NAMALWA (cell line): ENCODE measurements at places on chromosomes 2 and 18.
A peak's percentile ranks its signal among the peaks of the same experiment; 100 is the strongest.

GRCh38 chr2:63737081-63737751 is 104.5 kb upstream of the UGP2 start:
- DNase-seq: no peak

DNA sequence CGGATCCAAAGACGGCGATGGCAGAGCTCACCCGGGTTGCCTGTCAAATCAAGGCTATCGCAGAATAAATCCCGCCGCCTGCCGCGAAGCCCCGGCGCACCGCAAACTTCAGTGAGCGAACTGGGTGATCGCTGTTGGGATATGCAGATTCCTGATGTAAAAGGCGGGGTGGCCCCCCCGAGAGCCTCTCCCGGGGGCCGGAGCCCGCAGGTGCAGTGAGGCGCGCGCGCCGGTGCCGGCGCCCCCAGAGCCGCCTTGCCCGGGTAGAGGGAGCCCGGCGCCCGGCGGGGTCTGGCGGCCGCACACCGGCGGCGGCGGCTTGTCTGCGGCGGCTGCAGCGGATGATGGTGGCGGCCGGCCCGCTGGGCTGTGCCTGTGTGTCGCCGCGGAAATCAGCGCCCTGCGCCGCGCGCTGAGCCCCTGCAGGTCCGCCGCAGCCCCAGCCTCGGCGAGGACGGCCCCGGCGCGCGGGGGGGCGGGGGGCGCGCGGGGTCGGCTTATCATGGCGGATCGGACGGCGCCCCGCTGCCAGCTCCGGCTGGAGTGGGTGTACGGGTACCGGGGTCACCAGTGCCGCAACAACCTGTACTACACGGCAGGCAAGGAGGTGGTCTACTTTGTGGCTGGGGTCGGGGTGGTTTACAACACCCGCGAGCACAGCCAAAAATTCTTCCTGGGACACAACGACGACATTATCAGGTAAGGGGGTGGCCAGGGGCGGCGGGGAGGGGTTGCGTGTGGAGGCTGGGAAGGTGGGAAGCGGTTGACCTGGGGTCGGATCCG is 1.3 kb downstream of the EML6 start:
- peak; percentile 59 for DNase-seq

DNA sequence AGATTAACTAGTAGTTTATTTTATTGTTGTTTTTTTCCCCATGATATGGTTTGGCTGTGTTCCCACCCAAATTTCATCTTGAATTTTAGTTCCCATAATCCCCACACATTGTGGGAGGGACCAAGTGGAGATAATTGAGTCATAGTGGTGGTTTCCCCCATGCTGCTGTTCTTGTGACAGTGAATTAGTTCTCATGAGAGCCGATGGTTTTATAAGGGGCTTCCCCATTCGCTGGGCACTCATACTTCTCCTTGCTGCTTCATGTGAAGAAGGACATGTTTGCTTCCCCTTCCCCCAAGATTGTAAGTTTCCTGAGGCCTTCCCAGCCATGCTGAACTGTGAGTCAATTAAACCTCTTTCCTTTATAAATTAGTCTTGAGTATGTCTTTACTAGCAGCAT is 36.5 kb downstream of the GALNT14 start:
- DNase-seq: no peak

GRCh38 chr18:48575658-48576456 is 37.0 kb downstream of the CTIF start:
- no peak for DNase-seq

- DNase-seq: no peak
These were observed 56.7 kb upstream of the ZDBF2 start for GRCh38 chr2:206217743-206218142.

DNA sequence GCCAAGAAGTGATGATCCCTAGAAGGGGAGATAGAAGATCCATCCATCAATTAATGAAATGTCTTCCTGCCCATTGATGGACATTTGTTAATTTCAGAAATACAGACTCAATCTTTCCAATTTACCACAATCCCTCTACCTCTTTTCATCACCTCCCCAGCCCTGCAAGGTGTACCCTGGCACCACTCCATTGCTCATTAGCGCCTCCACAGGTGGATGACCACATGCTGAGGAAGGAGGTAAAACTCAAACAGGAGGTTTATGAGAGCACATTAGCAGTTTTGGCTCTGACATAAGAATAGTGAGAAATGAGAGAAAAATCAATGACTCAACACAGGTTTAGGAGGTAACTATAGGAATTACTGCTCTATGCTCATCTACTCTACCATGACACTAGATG is 208.0 kb downstream of the C1D start:
- DNase-seq: peak; percentile 17

DNA sequence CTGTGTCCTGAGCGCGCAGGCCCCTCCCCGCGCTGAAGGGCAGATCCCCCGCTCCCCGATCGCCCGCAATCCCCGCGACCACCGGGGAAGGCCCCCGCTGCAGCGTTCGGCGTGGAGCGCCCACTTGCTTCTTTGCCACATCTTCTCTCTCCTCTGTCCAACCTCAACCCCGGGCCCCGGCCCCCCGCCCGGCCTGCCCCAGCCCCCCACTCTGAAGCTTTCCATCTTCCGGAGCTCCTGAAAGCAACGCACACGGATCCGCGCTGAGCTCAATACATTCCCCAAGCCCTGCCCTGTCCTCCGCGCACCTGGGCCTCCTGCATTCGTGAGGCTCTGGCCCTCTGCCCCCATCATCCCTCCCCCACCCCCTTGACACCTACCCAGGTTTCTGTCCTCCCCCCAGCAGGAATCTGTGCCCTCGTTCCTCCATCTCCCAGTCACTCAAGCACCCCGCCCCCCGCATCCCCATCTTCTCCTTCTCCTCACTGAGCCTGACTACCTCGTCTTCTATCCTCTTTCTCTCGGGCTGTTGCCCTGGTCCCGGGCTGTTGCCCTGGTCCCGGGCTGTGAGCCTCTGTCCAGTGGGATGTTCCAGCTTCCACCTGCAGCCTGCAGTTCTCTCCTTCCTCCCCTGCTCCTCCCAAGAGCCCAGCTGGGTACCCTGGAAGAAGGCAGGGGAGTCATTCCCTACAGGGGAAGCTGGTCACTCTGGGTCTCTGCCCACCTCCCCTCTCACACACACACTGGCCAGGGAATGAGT is 7.8 kb downstream of the SPEG start:
- DNase-seq: no peak

DNA sequence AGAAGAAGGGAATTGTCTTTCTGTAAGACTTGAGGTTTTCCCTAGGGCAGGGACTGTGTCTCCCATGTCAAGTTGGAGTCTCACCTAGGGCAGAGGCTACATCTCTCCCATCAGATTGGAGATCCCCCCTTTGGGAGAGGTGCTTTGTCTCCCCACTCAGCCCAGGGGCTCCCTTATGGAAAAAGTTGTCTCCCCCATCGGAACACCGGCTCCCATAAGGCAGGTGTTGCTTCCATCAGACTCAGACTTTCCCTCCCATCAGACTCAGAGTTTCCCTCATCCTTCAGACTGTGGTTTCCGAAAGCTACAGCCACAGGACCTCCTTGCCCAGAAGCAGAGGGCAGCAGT is 5.8 kb downstream of the ANKRD53 start:
- DNase-seq: no peak

- DNase-seq: no peak
These were observed 39.6 kb downstream of the MBD2 start for GRCh38 chr18:54184836-54185235.

GRCh38 chr2:229993236-229993635 is 70.9 kb downstream of the FBXO36 start:
- no peak for DNase-seq

DNA sequence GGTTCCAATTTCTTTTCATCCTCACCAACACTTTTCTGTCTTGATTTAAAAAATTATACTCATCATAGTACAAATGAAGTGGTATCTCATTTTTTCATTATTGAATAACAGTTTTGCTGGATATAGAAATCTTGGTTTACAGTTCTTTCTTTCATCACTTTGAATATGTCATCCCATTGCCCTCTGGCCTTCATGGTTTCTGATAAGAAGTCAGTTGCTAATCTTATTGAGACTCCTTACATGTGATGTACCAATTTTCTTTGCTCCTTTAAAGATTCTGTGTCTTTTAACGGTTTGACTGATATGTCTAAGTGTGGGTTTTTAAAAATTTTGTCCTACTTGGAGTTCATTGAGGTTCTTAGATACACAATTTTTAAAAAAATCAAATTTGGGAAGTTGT is 35.0 kb downstream of the SLC3A1 start:
- no peak for DNase-seq

- DNase-seq: no peak
These were observed 79.4 kb downstream of the GFPT1 start for GRCh38 chr2:69307579-69308064.

- no peak for DNase-seq
These were observed 163.1 kb downstream of the TMEM18 start for GRCh38 chr2:513981-514706.

DNA sequence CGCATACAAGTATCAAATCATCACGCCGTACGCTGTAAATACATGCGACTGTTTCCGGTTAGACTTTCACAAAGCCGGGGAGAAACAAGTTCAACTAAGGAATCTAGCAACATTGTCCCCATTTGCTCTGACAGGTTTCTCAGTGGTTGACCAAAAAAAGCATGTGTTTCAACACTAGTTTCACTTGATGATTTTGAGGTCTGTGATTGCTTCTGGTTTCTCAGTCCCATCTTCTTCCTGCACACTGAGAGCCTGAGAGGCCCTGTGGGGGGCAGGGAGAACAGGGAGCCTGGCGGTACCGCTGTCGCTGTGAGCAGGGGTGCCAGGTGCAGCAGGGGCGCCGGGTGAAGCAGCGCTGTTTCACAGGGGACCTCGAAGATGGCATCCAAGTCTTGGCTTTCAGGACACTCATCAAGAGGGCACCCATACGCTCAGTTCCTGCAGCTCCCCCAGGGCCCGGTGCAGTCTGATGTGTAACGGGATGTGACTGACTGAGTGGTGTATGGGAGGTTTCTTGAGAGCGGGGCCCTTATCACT is 270.9 kb downstream of the TWIST2 start:
- DNase-seq: no peak

- DNase-seq: peak; percentile 46
These were observed 209.6 kb upstream of the PIK3C3 start for GRCh38 chr18:41745166-41746049.

- no peak for DNase-seq
These were observed 380.5 kb downstream of the DLGAP1 start for GRCh38 chr18:4074647-4075046.

- DNase-seq: no peak
These were observed 104.6 kb upstream of the COL3A1 start for GRCh38 chr2:188869550-188869949.

DNA sequence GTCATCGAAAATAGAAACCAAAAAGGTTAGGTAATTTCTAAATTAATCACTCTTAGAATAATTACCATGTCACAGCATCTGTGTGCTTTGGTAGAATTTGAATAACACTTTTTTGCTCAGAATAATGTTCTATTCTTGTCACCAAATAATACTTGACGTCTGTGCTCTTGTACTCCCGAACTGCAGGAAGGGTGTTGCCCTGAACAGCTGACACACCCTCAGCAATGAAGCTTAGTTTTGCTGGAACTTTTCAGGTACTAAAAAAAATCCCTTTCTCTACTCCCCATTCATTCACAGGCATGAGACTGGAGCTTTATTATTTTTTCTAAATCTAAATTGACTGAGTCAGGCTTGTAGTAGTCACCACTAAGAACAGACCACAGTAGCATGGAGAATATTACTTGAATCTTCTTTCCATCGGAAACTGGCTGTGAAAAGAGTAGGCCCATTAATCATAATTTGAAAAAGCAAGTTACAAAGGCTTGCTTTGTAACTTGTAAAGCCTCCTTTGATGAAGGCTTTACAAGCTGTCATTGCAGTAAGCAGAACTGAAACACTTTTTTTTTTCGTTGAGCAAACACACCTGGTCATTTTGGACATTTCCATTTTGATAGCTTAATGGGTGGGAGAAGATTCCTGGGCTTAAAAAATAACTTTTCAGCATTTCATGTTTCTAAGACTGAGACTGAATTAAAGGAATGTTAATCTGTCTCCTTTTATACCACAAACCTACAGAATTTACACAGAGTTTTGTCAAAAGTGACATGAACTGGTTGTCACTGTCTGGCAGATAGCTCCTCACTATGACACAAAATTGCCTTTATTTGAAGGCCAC is 70.3 kb upstream of the PELI1 start:
- DNase-seq: peak; percentile 71

- no peak for DNase-seq
These were observed 301.5 kb upstream of the MGAT5 start for GRCh38 chr2:133952420-133952819.

DNA sequence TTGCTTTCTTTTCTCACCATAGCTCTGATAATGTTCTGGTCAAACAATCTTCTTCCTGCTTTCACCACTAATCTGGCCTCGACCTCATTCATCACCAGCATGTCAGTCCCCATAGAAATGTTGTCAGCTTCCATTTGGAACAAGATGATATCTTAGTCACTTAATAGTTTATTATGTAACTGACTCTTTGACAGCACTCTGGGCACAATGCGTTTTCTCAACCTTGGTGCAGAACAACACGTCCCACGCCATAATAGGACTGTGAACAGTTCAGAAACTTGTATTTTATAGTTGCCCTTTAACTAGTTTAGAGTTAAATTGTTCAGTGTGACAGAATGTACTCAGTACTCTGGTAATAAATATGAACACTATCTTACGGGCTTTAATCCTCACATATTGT is 106.0 kb downstream of the MC4R start:
- DNase-seq: no peak

GRCh38 chr2:228318218-228318617 is 136.7 kb upstream of the SPHKAP start:
- DNase-seq: peak; percentile 35

DNA sequence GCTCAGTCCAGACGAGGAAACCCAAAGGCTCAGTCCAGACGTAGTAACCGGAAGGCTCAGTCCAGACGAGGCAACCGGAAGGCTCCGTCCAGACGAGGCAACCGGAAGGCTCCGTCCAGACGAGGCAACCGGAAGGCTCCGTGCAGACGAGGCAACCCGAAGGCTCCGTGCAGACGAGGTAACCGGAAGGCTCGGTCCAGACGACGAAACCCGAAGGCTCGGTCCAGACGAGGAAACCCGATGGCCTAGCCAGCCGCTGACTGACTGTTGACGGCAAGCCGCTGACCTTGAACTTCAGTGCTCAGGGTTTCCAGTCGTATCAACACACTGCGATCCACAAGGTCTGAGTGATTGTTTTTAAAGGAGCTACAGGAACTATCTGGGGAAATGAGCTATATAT is 150.7 kb upstream of the TPO start:
- DNase-seq: no peak

- DNase-seq: peak; percentile 5
These were observed 34.9 kb downstream of the GPD2 start for GRCh38 chr2:156470975-156471583.

DNA sequence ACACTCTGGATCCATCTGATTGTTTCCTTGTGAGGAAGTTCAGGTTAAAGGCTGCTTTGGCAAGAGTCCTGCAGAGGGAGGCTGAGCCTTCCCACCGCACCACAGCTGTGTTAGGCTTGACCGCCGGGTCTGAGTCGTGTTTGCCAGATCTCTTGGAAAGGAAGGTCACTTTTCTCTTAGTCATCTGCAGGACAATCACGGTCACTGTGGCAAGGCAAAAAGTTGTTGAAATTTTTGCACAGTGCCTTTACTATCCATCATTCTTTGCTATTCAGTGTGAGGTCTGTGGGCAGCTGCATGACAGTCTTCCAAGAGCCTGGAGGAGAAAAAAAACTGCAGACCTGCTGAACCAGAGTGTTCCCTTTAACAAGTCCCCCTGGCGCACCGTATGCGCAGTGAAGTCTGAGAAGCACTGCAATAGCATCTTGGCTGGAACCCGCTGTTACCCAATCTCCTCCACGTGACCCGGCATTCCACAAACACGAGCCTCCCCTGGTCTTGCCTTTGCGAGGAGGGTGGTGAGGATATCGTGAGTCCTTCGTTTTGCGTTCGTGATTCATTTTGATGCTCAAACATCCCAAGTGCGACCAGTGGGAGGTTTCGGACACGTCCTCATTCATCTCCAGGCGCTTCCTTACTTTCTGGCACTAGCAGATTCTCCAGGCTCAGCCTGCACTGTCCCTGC is 23.0 kb downstream of the BIN1 start:
- no peak for DNase-seq
